ENCODE measurements at places on chromosomes 16 and 17. TPM values are rescaled to one million over a fixed set of nuclear protein-coding genes. Genes with fewer than 3 reads are reported as not detected.

DNA sequence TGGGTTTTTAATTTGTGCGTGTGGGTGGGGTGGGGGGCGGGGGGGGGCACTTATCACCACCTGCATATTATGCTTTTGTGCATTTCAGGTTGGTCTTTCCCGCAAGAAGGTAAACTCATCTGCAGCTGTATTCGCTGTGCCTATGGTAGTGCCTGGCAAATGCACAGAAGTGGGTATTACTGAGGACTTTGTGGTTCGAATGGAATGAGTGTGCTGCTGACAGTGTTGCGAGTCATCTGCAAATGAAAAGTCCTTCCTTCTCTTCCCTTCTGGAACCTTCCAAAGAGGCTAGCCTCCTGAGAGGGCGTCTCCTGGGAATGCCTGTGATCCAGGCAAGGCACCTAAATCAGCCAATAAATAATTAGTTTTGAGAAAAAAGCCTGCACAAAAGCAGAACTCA, 532.9 kb downstream of the MAF start:
- no peak for DNase-seq
- H3K4me3 ChIP-seq, result no peak overlapping the region
- no peaks in the 10 kb centered on the region for H3K36me3 ChIP-seq
- H3K4me1 ChIP-seq, result no peaks in the 10 kb centered on the region
- H3K27me3 ChIP-seq, result no peaks in the 10 kb centered on the region

DNA sequence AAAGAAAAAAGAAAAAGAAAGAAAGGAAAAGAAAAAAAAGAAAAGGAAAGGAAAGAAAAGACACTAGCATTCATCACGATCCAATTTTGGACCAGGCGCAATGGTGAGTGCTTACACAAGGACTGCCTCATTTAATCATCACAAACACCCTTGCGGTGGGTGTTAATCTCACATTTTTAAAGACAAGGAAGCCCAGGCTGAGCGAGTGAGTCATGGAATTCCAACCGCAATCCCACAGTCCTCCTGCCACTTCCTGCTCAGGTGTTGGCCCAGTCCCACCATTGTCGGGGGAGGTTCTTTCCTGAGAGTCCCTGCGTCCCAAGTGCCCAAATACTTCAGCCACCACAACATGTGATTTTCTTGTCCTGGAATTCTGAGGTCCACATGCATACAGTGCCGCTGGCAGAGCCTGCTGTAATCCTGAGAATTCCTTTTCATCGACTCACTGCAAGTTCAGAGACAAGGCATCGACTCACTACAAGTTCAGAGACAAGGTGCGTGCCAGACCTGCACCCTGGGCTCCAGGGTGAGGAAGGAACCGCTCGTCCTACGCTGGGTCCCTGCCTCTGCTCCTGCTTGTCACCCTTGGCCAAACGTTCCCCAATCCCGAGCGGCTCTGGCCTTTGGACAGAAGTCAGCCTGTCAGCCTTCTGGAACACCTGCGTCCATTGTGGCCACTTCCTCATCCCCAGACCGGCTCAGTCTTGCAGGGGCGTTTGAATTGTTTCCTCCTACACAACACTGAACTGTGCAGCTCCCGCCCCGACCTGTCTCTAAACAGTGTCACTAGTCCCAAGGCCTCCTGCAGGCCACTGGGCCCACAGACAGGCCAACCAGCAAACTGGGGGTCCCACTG, 5.8 kb downstream of the ZG16B start:
- H3K27me3 ChIP-seq, result no peaks in the 10 kb centered on the region
- H3K4me1 ChIP-seq, result no peaks in the 10 kb centered on the region

DNA sequence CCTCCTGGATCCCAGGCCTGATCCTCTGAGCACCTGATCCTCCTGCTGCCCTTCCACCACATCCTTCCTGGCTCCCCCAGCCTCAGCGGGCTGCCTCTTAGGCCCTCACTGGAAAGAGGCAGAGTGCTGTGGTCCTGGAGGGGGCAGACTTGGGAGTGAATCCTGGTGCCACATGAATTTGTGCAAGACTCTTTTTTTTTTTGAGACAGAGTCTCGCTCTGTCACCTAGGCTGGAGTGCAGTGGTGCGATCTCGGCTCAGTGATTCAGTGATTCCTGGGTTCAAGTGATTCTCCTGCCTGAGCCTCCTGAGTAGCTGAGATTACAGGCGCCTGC, 3.1 kb downstream of the GHDC start:
- H3K36me3 ChIP-seq, result no peaks in the 10 kb centered on the region
- H3K27me3 ChIP-seq, result no peaks in the 10 kb centered on the region
- no peak for DNase-seq

- peaks cover 14% of the 10 kb centered on the region for H3K27me3 ChIP-seq
- DNase-seq, result no peak
- no peaks in the 10 kb centered on the region for H3K36me3 ChIP-seq
- H3K4me3 ChIP-seq, result peak overlapping the region; percentile 45
- H3K4me1 ChIP-seq, result peaks cover 11% of the 10 kb centered on the region
These were observed 631 bp downstream of the NXPH3 start for GRCh38 chr17:49576088-49576916.

DNA sequence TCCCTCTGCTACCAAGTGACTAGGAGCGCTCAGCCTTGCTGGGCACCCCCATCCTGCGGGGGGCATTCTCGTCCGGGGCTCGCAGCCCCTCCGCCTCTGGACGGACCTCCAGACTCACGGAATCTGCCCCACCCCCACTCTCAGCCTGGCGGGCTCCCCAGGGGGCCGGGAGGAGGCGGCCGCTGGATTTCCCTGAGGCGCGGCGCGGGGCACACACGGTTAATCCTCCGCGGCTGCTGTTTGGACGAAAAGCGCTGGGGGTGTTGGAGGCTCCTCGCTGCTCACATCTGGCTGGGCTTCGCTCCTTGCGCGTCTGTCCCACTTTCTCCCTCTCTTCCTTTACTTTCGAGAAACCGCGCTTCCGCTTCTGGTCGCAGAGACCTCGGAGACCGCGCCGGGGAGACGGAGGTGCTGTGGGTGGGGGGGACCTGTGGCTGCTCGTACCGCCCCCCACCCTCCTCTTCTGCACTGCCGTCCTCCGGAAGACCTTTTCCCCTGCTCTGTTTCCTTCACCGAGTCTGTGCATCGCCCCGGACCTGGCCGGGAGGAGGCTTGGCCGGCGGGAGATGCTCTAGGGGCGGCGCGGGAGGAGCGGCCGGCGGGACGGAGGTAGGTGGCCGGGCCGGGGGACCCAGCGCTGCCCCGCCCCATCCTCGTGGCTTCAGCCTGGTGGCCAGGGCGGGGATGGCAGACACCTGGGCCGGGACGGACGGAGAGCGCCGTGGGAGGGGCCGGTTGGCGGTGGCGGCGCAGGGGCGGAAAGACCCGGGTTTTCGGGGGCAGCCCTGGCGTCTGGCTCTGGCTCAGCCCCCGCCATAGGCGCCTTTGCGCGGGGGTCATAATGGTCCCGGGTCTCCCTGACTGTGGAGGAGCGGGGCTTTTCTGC, at the start of gene C1QTNF1:
C1QTNF1 (plus strand) TSS at position 284 of the 886 bp plus-strand sequence. CDS start 19,800 bp downstream, outside the sequence.
- no peaks in the 10 kb centered on the region for H3K36me3 ChIP-seq

DNA sequence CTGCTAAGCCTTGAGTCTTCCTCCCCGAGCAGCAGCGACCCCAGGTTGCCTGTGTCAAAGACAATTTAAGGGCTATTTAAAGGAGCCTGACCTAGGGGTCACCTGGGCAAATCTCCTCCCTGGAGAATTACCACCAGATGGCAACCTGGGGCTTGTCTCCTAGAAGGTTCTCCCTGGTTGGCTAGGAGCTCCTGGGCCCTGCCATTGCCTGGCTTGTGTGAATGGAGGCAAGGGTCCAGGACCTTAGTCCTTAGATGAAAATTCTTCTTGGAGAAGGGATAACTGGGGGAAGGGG, 51.3 kb upstream of the TAC4 start:
- peaks cover 12% of the 10 kb centered on the region for H3K27me3 ChIP-seq
- H3K4me3 ChIP-seq, result no peak overlapping the region
- no peaks in the 10 kb centered on the region for H3K4me1 ChIP-seq
- no peaks in the 10 kb centered on the region for H3K36me3 ChIP-seq

- H3K27ac ChIP-seq, result no peak overlapping the region
- no peak for DNase-seq
- H3K36me3 ChIP-seq, result no peaks in the 10 kb centered on the region
- no peaks in the 10 kb centered on the region for H3K27me3 ChIP-seq
These were observed 426.3 kb downstream of the SLC39A11 start for GRCh38 chr17:72665852-72666851.

- H3K4me3 ChIP-seq, result no peak overlapping the region
- no peak overlapping the region for H3K27ac ChIP-seq
- H3K27me3 ChIP-seq, result no peaks in the 10 kb centered on the region
- no peaks in the 10 kb centered on the region for H3K4me1 ChIP-seq
- no peaks in the 10 kb centered on the region for H3K36me3 ChIP-seq
These were observed 659.9 kb upstream of the SOX9 start for GRCh38 chr17:71460943-71461342.

- H3K27me3 ChIP-seq, result no peaks in the 10 kb centered on the region
- no peak overlapping the region for H3K27ac ChIP-seq
- no peaks in the 10 kb centered on the region for H3K4me1 ChIP-seq
These were observed 18.0 kb upstream of the ABCA5 start for GRCh38 chr17:69344939-69345338.

- H3K27me3 ChIP-seq, result no peaks in the 10 kb centered on the region
- H3K4me3 ChIP-seq, result no peak overlapping the region
- no peak overlapping the region for H3K27ac ChIP-seq
- DNase-seq, result no peak
- H3K4me1 ChIP-seq, result no peaks in the 10 kb centered on the region
- H3K36me3 ChIP-seq, result no peaks in the 10 kb centered on the region
These were observed 132.8 kb upstream of the DYNLRB2 start for GRCh38 chr16:80408014-80408413.

- no peak overlapping the region for H3K4me3 ChIP-seq
- H3K27ac ChIP-seq, result no peak overlapping the region
- no peaks in the 10 kb centered on the region for H3K4me1 ChIP-seq
- H3K36me3 ChIP-seq, result no peaks in the 10 kb centered on the region
These were observed 26.7 kb downstream of the ITGAL start for GRCh38 chr16:30499284-30499683.

- no peaks in the 10 kb centered on the region for H3K4me1 ChIP-seq
- no peak for DNase-seq
- H3K36me3 ChIP-seq, result no peaks in the 10 kb centered on the region
- no peak overlapping the region for H3K4me3 ChIP-seq
These were observed 164.2 kb downstream of the CNTNAP4 start for GRCh38 chr16:76441391-76441790.

DNA sequence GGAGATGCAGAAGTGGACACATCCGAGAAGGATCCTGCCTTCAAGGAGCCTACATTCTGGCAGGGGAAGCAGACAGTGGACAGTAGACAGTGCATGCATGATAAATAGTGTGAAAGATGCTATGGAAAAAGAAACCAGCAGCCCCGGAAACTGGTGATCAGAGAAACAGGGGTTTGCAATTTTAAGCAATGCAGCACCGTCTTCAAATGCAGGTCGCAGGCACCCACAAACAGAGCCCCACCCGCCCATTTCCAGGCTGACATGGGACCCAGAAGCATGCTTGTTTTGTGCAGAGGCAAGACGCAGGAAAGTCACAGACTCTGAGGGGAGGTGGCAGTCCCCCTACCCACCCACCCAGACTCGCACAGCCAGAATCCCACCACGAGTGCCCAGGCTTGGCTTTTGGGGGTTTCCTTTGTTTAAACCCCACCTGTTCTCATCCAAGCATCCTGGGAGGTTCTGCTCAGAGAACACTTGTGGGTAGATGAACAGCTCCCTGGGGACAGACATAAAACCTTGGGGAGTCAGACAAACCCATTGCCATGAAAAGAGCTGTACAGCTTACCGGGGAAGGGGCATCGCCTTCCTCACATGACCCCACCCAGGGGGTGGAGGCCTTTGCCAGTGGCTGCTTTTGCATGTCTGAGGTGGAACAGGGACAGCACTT, 114.3 kb downstream of the MGAT5B start:
- H3K36me3 ChIP-seq, result no peaks in the 10 kb centered on the region
- no peak overlapping the region for H3K27ac ChIP-seq
- no peak for DNase-seq
- no peaks in the 10 kb centered on the region for H3K4me1 ChIP-seq

The ELOB gene
- 219 TPM for total RNA-seq

The KRT14 gene
- total RNA-seq, result 8.9 TPM

The EEF2KMT gene
- 12.3 TPM for total RNA-seq

The KRT27 gene
- total RNA-seq, result not detected

The AKTIP gene
- total RNA-seq, result 38.8 TPM

The KRTAP4-4 gene
- total RNA-seq, result not detected

The ZG16 gene
- total RNA-seq, result 214 TPM
